ENCODE measurements at places on chromosomes 5 and 9. TPM values are rescaled to one million over a fixed set of nuclear protein-coding genes. Genes with fewer than 3 reads are reported as not detected.

- DNase-seq: no peak
Observed at GRCh38 chr5:123486951-123487655, 24.9 kb upstream of the CSNK1G3 start.

- no peak for DNase-seq
Observed at GRCh38 chr9:134618833-134619447, 22.7 kb upstream of the COL5A1 start.

DNA sequence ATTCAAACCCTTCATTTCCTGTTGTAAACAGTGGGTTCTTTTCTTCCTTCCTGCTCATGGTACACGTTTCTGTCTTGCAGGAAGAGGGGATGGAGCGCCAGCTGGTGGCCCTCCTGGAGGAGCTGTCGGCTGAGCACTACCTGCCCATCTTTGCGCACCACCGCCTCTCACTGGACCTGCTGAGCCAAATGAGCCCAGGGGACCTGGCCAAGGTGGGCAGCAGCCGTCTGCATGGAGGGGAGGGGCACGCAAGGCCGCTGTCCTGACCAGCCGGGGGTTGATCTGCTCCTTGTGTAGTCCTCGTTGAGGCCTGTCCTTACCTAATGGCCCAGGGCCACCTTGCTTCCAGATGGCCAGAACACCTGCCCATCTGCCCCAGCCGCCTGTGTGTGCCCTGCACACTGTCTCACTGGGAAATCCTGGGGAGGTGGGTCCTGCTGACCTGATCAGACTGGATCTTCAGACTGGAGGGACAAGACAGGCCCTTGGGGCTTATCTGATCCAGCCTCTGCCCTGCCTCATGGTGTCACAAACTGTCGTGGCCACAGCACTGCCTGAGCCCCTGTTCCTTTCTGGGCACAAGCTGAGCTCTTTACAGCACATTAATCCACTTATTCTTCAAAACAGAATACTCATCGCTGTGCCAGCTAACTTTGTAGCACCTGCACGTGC lies 44.7 kb downstream of the LRSAM1 start:
- no peak for DNase-seq

- DNase-seq: no peak
Observed at GRCh38 chr9:128105538-128106175, 21.9 kb downstream of the PTGES2 start.

The C5 gene
- total RNA-seq: 0.89 TPM

Measured in kidney epithelial cell (primary cell).